ENCODE measurements at places on chromosomes 13 and 19. TPM values are rescaled to one million over a fixed set of nuclear protein-coding genes. Genes with fewer than 3 reads are reported as not detected.

DNA sequence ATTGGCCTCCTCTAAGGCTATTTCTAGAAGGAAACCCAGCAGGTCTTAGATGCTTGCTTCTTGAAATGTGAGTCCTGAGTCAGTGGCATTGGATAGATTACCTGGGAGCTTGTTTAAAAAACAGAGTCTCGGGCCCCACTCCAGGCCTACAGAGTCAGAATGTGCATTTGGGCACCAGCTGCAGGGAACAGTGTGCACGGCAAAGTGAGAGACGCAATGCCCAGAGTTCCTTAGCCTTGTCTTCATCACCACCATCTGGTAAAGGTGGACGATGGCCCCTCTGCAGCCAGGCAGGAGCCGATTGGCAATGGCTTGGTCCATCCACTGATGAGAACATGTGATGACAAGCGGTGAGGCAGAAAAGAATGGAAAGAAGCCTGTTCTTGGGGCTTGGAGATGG is 102.1 kb upstream of the TSC22D1 start:
- DNase-seq = no peak

DNA sequence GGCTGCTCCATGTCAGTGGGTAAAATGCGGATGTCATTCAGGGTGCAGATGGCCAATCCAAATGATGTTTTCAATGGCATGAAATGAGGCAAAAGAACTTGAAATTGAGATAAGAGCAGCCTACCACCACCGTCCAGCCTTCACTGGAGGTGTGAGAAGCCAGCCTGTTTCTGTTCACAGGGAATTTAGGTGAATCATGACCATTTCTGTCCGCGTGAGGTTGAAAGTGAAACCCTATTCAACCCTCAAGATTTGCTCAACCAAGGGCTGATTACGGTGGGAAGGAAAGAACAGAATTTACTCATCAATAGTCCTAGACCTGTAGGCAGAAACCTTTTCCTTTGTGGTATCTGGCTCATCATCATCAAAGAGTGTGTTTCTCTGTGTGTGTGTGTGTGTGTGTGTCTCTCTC is 370.7 kb downstream of the COG6 start:
- no peak for DNase-seq

- no peak for DNase-seq
Observed at GRCh38 chr19:41896581-41896942, 13.6 kb downstream of the ARHGEF1 start.

DNA sequence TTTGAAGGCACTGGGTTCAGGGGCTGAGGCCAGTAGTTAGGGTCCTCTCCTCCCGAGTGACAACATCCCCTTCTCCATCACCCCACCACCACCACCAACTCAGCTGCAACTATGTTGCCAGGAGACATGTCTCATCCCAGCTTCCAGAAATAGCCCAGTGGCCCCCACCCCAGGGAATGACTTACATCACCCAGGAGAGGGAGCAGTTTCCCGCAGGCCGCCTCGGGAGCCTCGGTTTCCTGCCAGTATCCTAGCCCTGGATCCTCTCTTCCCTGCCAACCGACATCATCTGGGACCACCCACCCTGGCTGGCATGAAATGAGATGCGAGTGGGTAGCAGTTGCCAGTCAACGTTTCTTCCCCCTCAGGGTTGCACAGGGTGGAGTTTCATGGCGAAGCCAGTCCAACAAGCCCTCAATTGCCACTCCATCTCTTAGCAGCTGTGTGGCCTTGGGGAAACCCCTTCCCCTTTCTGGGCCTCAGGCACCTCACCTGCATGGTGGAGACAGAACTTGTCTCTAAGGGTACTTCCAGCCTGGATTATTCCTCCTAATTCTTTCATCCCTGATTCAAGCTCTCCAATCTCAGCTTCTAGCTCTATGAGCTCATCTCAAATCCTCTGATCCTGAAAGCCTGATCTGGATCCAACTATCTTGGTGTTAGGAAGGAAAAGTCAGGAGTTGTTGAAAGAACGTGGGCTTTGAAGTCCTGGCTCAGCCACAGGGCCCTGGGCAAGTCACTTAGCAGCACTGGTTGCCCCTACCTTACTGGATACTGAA is 3.9 kb upstream of the GSK3A start:
- peak; percentile 87 for DNase-seq

- no peak for DNase-seq
Observed at GRCh38 chr13:27997904-27998522, 9.5 kb upstream of the URAD start.

DNA sequence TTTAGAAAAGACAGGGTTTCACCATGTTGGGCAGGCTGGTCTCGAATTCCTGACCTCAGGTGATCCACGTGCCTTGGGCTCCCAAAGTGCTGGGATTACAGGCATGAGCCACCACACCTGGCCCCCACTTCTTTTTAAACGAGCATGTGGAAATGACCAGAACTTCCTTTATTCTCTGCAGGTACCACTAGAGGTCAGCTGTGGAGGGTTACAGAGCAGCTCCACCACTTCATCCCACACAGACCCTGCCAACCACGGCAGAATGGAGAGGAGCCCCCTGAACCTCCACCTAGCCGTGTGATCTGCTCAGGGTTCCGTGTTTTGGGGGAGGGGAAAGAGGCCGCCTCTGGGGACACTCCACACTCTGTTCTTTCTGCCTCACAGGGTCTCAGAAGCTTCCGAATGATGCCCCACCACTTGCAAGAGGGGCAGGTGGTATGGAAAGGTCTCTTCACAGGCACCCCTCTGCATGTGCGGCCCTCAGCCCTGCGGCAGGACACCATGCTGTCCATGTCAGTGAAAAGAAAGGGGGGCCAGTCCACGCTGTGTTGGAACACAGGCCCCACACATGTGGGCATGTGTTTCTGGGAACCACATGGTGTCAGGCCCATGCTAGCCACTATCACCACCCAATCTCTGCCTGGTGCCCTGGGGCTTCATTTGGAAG is 465.0 kb downstream of the TSHZ3 start:
- no peak for DNase-seq

- no peak for DNase-seq
Observed at GRCh38 chr19:13437919-13438618, 68.2 kb downstream of the CACNA1A start.

- no peak for DNase-seq
Observed at GRCh38 chr19:7287722-7288121, 6.5 kb downstream of the INSR start.

- DNase-seq = no peak
Observed at GRCh38 chr13:94153586-94153985, 325.9 kb downstream of the DCT start.

- DNase-seq = no peak
Observed at GRCh38 chr19:41845051-41845590, 279 bp downstream of the DMRTC2 start.

GRCh38 chr13:113491418-113491883 is 940 bp upstream of the DCUN1D2 start:
- no peak for DNase-seq

DNA sequence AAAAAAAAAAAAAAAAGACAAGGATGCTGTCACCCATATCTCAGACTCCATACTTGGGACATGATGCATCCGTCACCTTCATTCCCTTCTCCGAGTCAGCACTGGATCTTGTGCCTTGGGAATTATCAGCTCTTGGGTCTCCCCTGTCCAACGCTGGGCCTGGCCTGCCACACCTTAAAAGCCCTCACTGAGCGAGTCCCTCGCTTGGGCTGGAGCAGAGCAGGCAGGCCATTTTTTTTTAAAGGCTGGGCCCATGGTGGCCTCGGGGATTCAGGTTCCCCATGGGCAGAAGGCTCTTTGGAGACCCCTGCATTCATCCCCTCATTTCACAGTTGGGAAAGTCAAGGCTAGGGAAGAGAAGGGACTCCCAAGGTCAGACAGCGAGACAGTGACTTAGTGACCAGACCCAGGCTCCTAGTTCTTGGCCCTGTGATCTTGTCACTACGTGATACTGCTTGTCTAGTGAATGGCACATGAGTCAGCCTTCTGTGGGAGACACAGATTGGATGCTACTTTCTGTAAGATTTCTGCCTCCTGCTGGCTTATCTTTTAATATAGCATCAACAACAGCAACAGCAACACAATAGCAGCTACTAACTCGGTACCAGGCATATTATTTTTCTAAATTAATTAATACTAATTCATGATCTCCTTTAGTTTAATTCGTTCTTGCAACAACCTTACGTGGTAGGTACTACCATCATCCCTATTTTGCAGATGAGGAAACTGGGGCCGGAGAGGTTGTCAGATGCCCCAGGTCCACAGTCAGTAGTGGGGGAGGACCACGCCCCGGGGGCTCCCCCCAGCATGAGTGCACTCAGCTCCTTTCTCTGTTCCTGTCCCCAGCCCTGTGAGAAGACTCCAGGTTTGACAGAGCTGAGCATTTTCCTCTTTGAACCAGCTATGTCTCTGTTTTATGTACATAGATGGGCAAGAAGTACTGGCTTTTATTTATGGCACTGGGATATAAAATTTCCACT is 27.4 kb upstream of the ZNF536 start:
- DNase-seq = no peak

GRCh38 chr13:44519642-44520041 is 56.5 kb downstream of the TSC22D1 start:
- no peak for DNase-seq

- no peak for DNase-seq
Observed at GRCh38 chr19:41808663-41809566, 12.5 kb downstream of the CEACAM3 start.

DNA sequence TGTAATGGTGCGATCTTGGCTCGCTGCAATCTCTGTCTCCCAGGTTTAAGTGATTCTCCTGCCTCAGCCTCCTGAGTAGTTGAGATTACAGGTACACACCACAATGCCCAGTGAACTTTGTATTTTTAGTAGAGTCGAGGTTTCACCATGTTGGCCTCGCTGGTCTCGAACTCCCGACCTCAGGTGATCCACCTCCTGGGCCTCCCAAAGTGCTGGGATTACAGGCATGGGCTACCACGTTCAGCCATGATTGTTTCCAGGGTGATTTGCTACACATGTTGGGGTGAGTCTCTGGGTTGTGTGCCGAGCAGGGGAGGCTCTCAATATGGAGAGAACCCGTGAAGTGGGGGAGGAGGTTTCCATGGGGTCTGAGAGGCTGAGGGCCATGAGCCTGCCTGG is 24.8 kb upstream of the CEACAM21 start:
- DNase-seq = no peak

DNA sequence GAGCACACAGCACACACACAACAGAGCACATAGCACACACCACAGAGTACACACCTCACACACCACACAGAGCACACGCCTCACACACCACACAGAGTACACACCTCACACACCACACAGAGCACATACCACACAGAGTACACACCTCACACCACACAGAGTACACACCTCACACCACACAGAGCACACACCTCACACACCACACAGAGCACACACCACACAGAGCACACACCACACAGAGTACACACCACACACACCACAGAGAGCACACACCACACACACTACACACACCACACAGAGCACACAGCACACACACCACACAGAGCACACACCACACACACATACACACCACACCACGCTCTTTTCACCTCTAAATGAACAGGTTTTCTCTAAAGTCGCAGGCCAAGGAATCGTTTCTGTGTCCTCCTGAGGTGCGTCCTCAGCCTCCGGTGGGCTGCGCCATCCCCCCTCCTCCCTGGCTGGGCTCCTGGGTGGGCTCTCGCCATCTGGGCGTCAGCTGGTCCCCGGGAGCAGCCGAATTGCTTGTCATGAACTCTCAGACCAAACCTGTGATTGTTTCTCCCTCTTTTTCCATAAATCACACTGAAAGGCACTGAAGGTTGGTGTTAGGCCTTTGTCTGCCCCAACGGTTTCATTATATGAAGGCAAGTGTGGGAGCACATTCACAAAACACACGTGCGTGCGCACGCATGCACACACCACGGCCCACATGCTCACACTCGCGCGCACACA is 37.4 kb downstream of the TMEM255B start:
- DNase-seq = no peak

GRCh38 chr13:66138172-66138811 is 1091.8 kb downstream of the PCDH9 start:
- DNase-seq = no peak

- DNase-seq = peak; percentile 52
Observed at GRCh38 chr19:30719999-30720345, 347.8 kb downstream of the ZNF536 start.

- peak; percentile 50 for DNase-seq
Observed at GRCh38 chr19:13014101-13014920, 19.0 kb downstream of the NFIX start.

- no peak for DNase-seq
Observed at GRCh38 chr13:51494156-51494555, 41.3 kb upstream of the INTS6 start.

- peak; percentile 63 for DNase-seq
Observed at GRCh38 chr19:46976845-46977320, 42.8 kb upstream of the NPAS1 start.

LIM2 gene
- total RNA-seq = not detected

MEIS3 gene
- 50.8 TPM for total RNA-seq

MAG gene
- 0.50 TPM for total RNA-seq

LGALS14 gene
- not detected for total RNA-seq

FGF21 gene
- not detected for total RNA-seq

ZGLP1 gene
- total RNA-seq = not detected

MTMR6 gene
- total RNA-seq = 42.9 TPM

C19orf85 gene
- not detected for total RNA-seq

SLAIN1 gene
- not detected for total RNA-seq
